AG09319 (cell line): ENCODE measurements at places on chromosomes 16 and 17.

- no peak for DNase-seq
Observed at GRCh38 chr17:36938566-36939051, 1.3 kb downstream of the LHX1 start.

DNA sequence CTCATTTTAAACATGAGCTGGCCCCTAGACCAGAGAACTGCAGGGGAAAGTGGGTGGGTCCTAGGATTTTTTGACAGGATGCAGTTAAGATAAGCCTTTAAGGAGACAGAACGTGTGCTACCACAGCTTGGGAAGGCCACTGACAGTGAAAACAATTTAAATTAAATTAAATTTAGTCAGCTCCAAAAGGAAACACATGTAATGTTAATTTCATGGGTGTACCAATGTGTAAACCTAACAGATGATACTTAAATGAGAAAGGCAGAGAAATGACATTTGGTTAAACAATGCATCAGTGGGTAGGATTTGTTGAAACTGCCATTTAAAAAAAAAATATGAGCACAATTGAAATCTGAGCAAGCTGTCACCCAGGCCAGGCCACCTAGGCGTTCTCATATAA, 250.8 kb downstream of the XYLT1 start:
- no peak for DNase-seq

DNA sequence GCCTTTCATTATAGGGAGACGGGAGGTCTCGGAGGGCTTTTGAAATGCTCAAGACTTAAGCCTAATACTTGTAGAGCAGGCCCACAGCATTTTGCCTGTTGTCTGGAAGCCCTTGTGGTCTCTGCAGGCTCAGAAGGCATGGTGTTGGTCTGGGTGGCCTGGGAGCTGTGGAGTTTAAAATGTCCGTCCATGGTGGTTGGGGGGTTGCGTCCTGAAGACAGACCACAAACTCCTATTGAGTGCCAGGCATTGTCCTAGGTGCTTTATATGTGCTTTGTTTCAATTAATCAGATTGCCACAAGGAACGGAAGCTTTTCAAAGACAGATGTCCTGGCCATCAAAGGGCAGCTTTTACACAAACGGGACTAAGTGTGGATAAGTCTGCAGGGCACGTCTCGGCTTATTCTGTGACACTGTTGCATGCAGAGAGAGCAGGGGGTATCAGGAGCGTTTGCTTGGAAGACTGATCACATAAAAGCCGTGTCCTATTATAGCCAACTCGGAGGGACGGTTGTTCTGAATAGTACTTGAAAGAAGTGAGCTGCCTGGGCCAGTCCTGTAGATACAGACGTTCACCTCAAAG, 7.8 kb downstream of the NTN1 start:
- no peak for DNase-seq

- DNase-seq, result no peak
Observed at GRCh38 chr16:89801800-89802199, 14.6 kb downstream of the FANCA start.

DNA sequence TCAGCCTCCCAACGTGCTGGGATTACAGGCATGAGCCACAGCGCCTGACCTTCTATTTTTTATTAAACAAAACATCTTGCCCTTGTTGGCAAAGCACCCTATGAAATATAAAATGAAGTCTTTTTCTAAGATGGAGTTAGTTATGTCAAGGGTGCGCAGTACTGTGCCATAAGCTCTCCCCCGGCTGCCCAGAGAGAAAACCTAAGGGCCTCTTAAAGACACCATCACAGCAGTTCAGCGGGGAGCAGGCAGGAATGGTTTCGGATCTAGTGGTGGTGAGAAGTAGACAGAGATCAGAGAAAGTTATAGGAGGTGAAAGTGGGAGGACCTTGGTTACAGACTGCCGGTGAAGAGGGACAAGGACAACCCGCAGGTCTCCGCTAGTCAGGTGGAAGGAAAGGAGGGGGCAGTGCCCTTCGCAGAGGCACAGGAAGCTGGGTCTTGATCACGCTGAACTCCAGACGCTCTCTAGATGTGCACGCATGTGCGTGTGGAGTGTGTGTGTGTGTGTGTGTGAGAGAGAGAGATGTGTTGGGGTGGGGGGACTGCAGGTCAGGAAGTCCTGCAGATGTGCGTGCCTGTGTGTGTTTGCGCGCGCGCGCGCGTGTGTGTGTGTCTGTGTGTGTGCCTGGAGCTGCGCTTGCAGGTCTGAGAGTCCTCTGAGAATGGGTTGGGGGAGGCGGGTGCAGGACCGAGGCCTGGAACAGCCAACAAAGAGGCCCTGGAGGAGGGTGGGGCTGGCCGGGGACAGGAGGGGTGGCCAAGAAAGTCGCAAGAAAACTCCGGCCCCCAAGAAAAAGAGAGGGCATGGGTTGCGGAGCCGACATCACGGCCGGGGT, 748 bp upstream of the CMTM3 start:
- no peak for DNase-seq
